ENCODE measurements at places on chromosomes 1 and 21. TPM values are rescaled to one million over a fixed set of nuclear protein-coding genes. Genes with fewer than 3 reads are reported as not detected.

The CR1L gene
- total RNA-seq = not detected

DNA sequence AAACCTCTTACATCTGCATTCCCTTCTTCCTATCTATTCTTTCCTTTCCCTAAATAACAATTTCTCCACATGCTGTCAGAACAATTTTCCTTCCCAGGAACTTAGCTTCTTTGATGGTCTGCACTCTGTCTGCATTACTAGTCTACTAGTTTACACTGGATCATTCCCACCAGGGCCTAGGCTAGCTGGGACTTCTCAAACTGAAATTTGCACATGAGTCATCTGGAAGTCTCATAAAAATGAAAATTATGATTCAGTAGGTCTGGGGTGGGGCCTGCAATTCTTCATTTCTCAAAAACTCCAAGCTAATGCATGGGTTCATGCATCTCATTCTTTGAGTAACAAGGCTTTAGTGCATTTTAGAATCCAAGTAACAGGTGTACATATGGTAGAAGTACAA lies 74.2 kb downstream of the GABPA start:
- DNase-seq = no peak

The C2CD2 gene
- 264 TPM for total RNA-seq

DNA sequence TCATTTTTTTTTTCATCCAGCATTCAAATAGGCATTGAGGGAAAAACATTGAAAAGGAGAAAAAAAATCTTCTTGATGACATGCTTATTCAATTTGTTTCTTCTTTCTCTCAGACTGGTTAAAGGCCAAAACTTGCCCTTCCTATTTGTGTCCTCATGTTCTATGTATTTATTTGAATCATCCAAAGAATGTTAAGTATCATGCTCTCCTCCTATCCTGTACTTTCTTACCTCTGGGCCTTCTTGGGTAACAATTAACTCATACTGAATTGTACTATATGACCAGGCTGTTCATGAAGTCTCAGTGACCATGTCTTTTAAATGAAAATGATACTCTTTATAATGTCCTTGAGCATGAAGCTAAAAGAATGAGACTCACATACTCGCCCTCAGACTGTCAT lies 36.5 kb upstream of the DENND1B start:
- no peak for DNase-seq

- no peak for DNase-seq
These were observed 497.3 kb downstream of the KIF26B start for GRCh38 chr1:245652116-245652515.

The C1orf141 gene
- not detected for total RNA-seq

The PTPRC gene
- total RNA-seq = 36.5 TPM

GRCh38 chr1:212481438-212481767 lies 48.7 kb downstream of the NENF start:
- no peak for DNase-seq

DNA sequence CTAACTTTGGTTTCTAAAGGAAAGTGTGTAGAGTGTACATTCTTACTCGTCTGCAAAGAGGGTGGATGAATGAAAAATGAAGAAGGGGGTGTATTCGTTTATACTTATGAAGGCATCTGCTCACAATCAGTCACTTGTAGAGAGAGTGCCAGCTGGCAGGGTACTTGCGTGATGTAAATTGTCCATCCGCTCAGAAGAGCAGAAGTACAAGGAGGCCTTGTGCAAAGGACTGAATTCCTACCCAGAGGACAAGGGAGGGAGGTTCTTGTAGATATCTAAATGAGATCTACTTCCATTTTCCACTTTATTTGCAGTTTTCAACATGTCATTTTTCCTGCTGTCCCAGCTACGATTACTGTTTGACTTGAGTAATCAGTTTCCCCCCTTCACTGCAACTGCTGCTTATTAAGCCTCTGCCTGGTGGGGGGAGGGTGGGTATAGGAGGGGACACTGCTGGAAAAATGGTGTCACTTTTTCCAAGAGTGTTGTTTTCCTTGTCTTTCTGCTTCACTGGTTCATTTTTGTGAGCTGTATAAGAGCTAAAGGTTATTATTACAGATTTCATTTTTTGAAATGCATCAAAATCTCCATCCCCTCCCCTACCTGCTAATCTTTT lies 67.3 kb downstream of the LAMC1 start:
- no peak for DNase-seq

- DNase-seq = no peak
These were observed 2.3 kb upstream of the TCEA3 start for GRCh38 chr1:23426828-23427227.

DNA sequence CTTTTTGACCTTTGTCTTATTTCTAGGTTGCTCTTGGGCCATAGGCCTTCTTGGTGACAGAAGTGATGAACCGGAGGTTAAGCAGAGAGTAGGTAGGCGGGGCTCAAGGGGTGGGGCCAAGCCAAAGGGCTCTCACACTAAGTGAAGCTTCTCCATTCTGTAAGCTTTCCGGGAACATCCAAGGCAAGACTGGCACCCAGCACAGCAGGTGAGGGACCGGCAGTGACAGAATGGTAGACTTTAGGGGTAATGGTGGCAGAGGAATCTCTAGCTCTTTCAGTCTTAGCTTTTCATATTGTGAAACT lies at the start of gene TNFAIP8L2:
Gene TNFAIP8L2, plus strand, starts transcription at position 135 of the 305 bp plus-strand sequence. CDS start 2,049 bp downstream, outside the sequence.
- no peak for DNase-seq

- DNase-seq = no peak
These were observed 27.2 kb downstream of the RNF187 start for GRCh38 chr1:228514421-228514820.

The RPS6KA1 gene
- total RNA-seq = 24.2 TPM

GRCh38 chr1:5267603-5268235 lies 613.3 kb downstream of the AJAP1 start:
- DNase-seq = no peak

DNA sequence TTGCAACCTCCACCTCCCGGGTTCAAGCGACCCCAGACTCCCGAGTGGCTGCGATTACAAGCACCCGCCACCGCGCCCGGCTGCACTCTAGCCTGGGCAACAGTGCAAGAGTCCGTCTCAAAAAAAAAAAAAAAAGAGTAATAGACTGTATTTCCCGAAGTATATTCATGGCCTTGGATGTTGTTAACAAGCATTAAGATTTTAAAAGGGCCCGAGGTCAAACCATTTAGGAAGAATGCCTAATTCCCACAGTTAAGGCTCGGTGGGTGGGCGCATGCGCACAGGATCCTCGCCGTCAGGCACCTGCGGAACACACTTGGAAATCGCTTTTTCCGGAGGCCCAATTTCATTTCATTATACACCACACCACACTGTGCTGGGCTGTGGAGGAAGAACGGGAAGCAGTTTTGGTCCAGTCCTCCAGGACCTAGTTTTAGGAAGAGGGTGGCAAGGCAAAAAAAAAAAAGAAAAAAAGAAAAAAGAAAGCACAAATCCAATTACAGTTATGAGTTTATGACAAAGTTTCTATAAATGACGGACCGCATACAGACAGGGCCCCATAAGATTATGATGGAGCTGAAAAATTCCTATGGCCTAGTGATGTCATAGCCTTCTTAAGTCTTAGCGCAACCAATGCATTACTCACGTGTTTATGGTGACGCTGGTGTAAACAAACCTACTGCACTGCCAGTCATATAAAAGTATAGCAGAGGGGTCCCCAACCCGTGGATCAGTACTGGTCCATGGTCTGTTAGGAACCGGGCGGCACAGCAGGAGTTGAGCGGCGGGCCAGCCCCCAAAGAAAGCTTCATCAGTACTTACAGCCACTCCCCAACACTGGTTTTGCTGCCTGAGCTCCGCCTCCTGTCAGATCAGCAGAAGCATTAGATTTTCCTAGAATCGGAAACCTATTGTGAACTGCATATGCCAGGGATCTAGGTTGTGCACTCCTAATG lies 38.2 kb downstream of the H3-3A start:
- no peak for DNase-seq

The UBE2U gene
- total RNA-seq = not detected

- DNase-seq = no peak
These were observed 32.8 kb upstream of the CHRM3 start for GRCh38 chr1:239353536-239353935.

The DIRAS3 gene
- total RNA-seq = 9.1 TPM

The FAM3B gene
- total RNA-seq = 1.8 TPM

- no peak for DNase-seq
These were observed 71.4 kb downstream of the FNBP1L start for GRCh38 chr1:93519199-93519829.
